Activated CD8-positive, alpha-beta memory T cell treated with anti-CD3 and anti-CD28 coated beads for 1 hour (primary cell): ENCODE measurements at places on chromosomes 12 and 14.

GRCh38 chr12:2609020-2609419 lies 185.8 kb upstream of the FKBP4 start:
- DNase-seq, result no peak

DNA sequence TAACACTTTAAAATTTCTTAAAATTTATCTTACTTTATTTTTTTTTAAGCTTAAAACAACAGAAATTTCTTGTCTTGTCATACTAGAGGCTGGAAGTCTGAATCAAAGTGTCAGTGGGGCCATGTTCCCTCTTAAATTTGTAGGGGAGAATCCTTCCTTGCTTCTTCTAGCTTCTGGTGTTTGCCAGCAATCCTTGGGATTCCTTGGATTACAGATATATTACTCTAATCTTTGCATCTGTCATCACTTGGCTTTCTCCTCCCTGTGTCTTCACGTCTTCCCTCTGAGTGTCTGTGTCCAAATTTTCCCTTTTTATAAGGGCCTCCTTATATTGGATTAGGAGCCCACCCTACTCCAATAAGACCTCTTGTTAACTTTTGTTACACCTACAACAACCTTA lies 135.6 kb upstream of the PTPRB start:
- no peak for DNase-seq

GRCh38 chr12:106213662-106214061 lies 34.2 kb downstream of the CKAP4 start:
- DNase-seq, result no peak

GRCh38 chr14:35159742-35160409 lies 37.5 kb downstream of the PRORP start:
- no peak for DNase-seq

DNA sequence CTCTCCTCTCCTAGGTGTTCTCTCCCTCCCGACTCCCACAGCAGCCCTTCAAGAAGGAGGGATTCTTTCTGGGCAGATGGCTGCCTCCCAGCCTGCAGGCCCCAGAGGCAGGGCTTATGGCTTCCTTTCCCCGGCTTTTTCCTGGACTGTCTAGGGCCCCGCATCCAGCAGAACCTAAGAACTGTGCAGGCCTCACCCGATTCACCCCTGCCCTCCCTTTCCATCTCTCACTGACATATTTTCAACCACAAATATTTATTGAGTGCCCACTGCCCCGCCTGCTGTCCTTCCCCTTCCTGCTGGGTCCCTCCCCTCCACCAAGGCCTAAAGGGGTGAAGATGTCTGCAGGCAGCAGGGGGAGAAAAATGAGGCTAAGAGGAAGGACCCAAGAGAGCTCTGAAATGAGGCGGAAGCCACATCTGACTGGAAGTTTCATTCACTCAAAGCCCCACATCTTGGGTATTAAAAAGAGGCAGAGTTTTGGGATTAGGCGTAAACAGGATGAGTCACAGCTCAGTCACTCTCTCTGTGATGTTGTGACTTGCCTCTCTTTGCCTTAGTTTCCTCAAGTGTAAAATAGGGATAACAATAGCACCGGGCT lies 2.9 kb downstream of the SCNN1A start:
- DNase-seq, result no peak

- DNase-seq, result no peak
Measured at GRCh38 chr14:58395562-58395811, 243 bp upstream of the TOMM20L start.

GRCh38 chr12:13197526-13198143 lies 1.1 kb downstream of the EMP1 start:
- DNase-seq, result no peak

DNA sequence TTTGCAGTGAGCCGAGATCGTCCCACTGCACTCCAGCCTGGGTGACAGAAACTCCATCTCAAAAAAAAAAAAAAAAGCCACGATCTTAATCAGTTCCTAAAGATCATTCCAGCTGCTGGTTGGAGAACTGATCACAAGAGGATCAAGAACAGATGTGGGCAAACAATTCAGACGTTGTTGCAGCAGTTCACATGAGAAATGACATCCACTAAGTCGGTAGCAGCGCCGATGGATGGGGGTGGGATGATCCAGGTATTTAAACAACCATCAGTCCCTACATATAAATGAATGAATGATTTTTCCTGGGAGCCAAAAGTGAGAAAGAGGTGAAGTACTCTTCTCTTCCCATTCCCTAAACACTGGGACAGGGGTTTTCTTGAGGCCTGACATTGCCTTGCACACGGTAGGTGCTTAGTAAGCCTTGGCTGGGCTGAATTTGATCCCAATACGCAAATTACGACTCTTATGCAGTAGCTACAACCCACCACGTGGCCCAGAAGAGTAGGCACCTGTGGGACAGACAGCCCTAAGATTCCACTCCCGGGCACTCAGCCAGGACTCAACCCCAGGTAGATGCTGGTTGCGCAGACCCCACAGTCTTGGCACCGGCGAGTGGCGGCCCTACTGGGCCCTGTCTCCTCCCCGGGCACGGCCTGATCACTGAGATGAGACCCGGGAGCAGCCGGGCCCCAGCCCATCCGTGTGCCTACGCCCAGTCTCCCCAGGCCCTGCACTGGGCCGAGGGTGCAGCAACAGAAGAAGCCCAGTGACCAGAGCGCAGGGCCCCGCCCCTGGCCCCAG lies 565 bp downstream of the SPRYD3 start:
- no peak for DNase-seq

DNA sequence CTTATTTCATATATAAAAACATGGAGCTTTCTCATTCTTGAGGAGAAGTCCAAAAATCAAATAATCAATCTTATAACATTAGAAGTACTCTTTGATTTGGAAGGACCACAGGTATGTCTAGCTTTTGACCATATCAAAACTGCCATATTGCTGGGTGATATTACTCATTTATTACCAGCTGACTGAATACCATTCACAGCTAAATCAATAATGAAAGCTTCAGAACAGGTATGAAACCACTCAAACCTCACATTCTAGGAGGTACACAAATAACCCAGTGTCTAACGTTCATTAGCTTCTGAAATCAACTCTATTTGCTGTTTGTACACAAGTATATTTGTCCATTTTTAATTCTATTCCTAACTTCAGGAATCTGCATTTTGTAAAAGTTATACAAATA lies 16.8 kb upstream of the CCDC91 start:
- no peak for DNase-seq

DNA sequence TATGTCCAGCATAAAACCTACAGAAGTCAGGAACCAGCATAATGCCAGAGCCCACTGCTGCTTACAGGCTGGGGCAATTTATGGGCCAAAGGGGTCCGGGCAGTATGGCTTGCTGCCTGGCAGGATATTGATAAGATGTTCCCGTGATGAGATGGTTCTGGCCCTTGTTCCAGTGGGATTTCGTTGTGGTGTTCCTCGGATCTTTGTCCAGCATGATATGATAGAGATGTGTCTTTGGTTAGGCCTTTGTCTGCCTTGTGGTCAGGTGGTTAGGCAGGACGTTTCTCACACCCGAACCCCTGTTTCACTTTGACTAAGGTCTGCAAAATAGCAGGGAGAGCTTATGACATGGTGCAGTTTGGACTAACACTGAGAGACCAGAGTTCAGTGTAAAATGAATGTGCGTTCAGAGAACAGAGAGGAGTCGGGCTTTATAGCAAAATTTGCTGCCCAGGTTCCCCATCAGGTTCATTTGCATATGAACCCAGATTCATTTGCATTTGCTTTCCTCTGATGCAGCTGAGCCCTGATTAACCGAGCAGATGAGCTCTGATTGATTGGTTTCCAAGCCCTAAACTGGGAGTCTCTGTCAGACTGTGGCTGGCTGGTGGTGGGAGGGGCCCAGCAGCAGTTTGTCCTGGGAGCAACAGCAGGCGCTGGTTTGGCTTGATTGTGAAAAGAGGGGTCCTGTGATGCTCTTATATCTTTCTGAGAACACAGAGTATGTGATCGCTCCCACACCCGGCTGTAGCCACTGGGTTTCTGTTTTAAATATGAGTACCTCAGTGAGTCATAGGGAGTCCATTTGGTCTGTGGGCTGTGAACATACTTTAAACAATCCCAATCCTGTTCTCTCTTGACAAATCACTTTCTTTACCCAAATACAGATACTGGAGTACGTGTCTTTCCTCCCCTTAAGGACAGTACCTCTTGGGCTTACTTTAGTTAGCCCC lies 156.3 kb upstream of the PZP start:
- DNase-seq, result no peak

- no peak for DNase-seq
Measured at GRCh38 chr12:45336331-45336730, 120.4 kb downstream of the ANO6 start.

- DNase-seq, result no peak
Measured at GRCh38 chr14:99242816-99243721, 28.9 kb downstream of the BCL11B start.

DNA sequence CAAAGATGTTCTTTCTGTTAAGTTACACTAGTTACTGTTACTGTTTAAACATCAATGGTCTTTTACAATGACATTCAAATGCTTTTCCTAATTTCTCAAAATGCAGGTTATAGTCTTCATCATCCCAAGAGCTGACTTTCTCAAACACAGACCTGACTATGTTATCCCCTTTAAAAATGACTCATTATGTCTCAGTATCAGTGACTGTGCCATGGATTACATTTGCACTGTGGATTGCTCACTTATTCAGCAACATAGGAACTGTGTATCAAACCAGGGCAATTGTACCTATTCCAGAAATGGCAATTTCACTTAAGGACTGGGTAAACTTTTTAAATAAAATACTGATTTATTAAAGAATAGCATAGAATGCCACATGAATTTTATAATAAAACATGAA lies 630.2 kb upstream of the NOVA1 start:
- DNase-seq, result no peak

DNA sequence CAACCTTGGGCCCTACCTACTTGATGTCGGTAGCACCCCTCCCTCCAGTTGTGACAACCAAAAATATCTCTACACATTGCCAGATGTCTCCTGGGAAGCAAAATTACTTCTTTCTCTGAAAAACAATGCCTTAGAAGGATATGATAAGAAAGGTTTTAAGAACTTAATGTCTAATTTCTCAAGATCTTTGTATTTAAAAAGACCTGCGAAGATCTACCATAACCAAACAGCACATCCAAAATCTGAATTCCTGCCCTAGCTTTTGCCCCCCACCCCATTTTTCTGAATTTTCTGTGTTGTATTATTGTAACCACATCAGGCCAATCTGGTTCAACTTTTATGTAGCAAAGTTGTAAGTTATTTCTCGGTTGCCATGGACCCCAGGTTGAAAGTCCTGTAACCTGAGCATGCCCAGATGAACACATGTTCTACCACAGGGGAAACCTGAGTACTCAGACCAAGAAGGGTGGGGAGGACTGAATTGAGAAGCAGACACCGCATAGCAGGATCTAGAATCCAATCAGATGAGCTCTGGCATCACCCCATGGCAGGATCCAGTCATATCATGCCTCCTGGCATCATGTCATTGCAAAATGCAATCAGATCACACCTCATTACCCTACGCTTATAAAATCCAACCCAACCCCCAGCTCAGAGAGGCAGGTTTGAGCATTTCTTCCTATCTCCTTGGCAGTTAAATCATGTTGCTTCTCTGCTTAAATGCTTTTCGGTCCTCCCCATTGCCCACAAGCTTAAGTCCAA lies 8.7 kb downstream of the TMEM253 start:
- no peak for DNase-seq

DNA sequence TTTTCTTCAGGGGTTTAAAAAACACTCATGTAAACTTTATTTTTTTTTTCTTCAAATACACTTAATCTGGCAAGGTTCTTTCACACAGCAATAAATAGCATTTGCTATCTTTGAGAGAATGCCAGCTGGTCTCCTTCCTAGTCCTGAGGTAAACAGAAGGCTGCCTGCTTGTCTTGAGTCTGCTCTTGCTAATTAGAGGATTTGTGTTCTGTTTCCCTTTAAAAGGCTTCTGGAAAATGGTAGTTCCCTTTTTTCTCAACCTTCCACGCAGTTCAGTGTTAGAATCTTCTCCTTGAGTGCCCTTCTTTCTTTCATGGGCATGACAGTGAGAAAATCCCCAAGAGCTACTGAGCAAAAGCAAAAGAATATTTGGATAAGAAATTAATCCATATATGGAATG lies 92.3 kb upstream of the DCN start:
- DNase-seq, result no peak

- no peak for DNase-seq
Measured at GRCh38 chr14:87052646-87053225, 940.2 kb downstream of the GALC start.

DNA sequence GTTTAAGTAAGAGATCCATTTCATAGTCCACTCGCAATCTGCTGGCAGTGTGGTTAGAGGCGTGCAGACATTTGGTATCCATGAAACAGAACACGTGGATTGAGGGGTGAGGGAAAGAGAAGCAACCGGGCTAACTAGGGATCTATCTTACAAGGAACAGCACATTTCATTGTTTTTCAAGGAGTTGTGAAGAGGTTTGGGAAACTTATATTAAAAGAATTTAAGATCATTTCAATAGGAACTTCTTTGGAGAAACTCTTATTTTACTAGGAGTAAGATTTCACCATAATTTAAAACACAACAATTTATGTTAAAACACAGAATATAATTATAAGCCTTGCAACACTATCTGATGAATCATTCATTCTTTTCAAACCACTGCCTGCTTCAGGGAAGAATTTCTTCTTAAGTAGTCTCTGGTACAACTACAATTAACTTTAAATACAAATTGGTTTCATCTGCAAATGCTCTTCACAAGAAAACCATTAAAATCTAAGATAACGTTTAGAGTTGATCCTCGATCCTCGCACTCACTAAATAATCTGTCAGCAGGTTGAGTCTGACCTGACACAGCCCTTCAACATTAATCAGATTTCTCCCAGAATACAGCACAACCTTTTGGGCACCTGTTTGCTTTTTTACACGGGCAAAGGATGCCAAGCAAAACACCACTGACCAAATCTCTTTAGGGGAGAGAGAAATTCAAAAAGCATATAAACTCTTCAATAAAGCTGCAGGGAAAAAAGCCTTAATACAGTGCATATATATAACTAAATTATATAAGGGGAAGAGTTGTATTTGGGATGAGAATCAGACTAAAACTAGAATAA lies 27.3 kb downstream of the PPTC7 start:
- no peak for DNase-seq

GRCh38 chr14:89190765-89191513 lies 226.1 kb downstream of the FOXN3 start:
- DNase-seq, result no peak
